H54 (cell line): ENCODE measurements at places on chromosomes 13 and 19.

- DNase-seq, result no peak
Observed at GRCh38 chr13:59601993-59602392, 561.7 kb downstream of the DIAPH3 start.

- DNase-seq, result no peak
Observed at GRCh38 chr13:87671753-87672605, 808 bp downstream of the SLITRK5 start.

- DNase-seq, result no peak
Observed at GRCh38 chr19:13640611-13641010, 123.7 kb upstream of the MRI1 start.

DNA sequence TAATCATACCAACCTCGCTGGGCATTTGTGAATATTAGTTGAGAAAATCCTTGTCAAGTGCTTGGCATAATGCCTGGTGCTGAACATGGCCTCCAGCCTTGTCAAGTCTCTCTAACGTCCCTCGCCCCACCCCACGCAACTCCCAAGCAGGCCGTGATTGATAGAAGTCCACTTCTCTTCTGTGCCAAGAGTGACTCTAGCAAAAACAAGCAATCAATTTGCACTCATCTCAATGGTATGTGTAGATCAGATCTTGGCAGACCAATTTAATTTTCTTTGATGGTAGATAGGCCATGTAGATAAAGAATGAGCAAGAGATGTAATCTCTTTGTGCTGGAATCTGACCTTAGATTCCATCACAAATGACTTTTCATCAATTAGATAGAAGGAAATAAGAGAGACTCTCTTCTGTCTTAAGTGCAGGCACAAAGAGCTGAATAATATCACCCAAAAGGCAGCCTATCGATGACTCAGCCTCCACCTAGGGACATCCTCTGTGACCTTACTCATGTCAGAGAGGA is 31.0 kb upstream of the KATNAL1 start:
- DNase-seq, result no peak

GRCh38 chr13:34064456-34065205 is 246.7 kb downstream of the RFC3 start:
- DNase-seq, result no peak

GRCh38 chr19:291561-292280 is 518 bp upstream of the PLPP2 start:
- DNase-seq, result no peak

- peak; percentile 51 for DNase-seq
Observed at GRCh38 chr19:48424694-48425219, 21.0 kb upstream of the GRWD1 start.

GRCh38 chr13:19888799-19889198 is 25.4 kb upstream of the ZMYM5 start:
- no peak for DNase-seq

DNA sequence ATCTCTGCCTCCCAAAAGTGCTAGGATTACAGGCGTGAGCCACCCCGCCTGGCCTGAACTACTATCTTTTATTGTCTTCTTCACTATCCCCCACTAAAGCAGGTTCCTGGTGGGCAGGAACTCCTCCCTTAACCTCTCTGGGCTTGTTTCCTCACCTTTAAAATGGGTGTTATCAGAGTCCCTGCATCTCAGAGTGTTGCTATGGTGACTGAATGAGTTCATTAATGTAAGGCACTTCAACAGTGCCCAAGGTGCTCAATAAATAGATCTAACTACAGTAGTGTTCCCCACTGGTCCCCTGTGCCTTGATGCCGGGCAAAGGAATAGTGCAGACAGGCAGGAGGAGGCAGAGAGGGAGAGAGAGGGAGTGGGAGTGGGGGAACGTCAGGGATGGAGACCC is 20.5 kb downstream of the CCDC97 start:
- DNase-seq, result no peak

GRCh38 chr19:28009696-28010095 is 1203.3 kb downstream of the UQCRFS1 start:
- no peak for DNase-seq

- DNase-seq, result no peak
Observed at GRCh38 chr13:50594276-50595051, 249.0 kb downstream of the DLEU7 start.

DNA sequence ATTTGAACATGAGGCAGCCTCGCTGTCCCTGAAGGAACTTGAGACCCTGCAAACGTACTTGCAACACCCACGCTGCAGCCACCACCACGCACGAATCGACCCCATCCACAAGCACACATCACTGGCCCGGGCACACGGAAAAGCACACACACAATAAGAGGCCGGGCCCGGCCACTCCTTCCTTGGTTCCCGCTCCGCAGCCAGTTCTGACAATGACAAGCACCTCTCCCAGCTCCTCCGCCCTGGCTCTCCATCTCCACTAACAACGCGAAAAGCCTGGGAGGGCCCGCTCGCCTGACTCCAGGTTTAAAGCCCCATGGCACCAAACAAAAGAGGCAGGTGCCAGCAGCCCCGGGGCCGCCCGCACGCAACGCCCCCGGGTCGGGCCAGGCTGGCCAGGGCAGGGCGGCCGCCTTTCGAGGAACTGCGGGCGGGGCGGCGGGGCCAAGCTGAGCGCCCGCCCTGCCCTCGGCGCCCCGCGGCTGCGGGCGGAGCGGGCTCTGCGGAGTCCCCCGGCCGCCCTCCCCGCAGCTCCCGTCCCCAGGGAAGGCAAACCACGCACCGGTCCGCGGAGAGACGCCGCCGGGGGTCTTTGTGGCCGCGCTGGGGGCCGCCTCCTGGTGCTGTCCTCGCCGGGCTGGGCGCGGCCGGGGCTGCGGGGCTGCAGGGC is 495 bp downstream of the DCLK1 start:
- DNase-seq, result no peak

DNA sequence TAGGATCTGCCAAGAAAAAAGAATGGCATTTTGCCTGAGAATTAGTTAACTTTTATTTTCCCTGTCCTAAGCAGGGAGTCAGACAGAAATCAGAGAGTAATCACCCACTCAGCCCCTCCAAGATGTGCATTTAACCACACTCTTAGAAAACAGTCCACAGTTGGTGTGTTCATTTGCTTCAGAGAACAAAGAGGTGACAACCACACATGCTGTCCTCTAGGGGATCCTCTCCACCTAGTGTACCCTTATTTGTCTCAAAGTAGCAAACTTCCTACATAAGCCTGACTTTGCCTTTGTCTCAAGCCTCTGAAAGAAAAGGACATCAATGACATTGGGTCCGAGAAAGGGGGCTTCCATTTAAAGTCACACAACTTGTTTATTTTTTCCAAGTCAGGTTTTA is 107.0 kb upstream of the RFC3 start:
- DNase-seq, result no peak

DNA sequence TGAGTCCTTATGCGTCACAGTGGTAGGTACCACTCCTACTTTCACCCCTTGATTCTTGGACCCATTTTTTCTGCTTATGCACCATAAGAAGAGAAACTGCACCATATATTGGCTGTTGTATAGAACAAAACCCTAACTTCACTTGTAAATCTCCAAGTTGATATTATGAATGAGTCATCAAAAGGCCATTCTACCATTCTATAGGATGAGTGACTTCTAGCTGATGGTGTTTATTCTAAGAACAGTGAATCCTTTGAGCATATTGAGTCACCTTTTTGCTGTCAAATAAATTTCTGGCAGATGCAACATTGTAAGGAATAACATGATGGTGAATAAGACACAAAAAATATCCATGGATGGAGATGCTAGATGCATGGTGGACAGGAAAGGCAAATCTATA is 57.7 kb downstream of the POLR1D start:
- DNase-seq, result no peak

DNA sequence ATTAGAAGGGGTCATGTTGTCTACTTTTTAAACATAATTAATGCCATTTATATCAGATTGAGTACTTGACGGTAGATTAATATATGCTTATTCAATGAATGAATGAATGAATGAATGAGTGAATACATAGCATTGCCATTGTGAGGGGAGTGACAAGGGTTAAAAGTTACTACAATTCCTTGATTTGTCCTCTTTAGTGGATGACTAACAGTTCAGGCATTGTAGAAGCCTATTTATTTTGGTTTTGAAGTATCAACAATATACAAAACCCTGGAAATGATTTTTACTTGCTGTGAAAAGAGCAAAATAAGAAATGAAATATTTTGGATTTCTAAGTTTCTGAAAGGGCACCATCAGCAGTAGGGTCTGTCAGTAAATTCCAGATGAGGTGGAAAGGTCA is 122.7 kb downstream of the CYSLTR2 start:
- DNase-seq, result no peak

- DNase-seq, result no peak
Observed at GRCh38 chr19:2782329-2782935, 641 bp downstream of the SGTA start.

- DNase-seq, result no peak
Observed at GRCh38 chr13:109586509-109587346, 199.7 kb downstream of the IRS2 start.

DNA sequence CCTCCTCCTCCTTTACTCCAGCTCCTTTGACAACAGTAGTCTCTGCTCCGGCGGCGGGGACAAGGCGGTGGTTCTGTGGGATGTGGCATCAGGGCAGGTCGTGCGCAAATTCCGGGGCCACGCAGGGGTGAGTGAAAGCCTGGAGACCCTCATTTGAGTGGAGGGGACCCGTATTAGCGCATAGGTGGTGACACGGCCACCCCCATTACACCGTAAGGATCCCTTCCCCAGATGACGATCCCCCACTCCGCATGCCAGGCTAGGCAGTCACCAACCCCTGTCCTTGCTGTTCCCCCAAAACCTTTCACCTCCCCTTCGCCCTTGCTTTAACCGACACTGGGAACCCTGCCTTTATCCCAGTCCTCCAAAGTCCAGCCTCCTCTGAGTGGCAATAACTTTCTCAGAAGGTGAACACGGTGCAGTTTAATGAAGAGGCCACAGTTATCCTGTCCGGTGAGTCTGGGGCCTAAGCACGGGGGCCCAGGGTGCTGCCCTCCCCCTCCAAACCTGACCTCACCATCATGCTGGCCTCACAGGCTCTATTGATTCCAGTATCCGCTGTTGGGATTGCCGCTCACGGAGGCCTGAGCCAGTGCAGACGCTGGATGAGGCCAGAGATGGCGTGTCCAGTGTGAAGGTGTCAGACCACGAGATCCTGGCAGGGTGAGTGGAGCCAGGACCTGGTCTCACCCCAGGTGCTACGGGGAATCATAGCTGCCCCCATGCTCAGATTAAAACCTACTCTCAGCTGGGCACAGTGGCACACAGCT is 3.7 kb downstream of the WDR83 start:
- no peak for DNase-seq

DNA sequence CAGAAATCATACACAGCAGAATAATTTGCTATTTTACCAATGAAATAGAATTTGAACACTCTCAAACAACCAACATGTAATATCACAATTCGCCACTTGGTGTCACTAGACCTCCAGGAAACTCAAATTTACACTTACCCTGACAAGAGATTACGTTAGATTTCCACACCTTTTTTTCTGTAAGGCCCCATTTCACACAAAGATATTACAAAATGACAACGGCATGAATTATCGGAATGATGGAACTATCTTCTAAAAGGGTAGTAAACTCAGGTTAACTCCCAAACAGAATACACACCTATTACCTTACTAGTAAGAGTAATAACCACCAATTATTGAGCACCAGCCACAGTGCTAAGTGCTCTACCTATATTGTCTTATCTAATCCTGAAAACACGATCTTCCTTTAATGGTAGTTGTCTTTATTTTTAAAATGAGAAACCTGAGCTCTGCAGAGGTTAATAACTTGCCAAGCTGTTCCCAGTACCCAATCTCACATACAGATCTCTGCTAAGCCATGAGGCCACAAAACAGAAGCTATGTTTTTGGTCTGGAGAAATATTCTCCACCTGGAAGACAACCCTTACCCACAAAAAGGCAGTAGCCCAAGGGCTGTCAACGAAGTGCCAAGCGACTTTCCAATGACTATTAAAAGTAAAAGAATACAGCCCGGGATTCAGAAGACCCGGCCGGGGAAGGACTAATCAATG is 152.4 kb downstream of the DCLK1 start:
- DNase-seq, result no peak

- no peak for DNase-seq
Observed at GRCh38 chr19:19711306-19711933, 21.5 kb downstream of the ZNF14 start.

DNA sequence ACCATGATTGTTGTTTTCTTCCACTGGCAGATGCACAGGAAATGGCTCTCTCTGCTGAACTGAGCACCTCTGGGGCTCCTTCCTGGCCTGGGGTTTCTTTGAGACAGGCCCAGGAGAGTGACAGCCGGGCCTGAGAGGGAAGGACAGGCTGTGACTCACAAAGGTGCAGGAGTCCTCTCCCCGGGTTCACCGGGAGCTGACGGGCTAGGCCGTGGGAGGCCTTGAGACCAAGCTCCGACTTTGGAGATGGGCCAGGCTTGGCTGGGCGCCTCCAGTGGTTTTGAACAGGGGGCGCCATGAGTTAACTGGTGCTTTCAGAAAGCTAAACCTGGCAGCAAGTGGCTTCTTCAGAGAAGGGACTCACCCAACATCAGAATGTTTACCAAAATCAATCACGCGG is 143.4 kb downstream of the URI1 start:
- no peak for DNase-seq

GRCh38 chr13:35518337-35518946 is 42.0 kb upstream of the MAB21L1 start:
- DNase-seq, result no peak

DNA sequence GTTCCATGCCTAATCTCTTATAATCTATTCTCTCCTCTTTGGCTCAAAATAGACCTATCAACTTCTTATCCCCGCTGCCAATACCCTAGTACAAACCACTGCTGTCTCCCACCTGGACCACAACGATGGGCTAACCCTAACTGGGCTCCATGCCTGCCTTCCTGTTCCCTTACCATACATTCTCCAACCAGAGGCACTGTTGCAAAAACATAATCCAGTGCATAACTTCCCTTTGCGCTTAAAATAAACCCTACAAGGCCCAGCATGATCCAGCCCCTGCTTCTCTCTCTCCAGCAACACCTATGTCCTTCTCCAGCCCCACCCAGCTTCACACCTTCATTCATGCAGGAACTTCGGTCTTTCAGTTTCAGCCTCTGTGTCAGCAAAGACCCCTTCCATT is 27.4 kb upstream of the CEBPA start:
- DNase-seq, result no peak

DNA sequence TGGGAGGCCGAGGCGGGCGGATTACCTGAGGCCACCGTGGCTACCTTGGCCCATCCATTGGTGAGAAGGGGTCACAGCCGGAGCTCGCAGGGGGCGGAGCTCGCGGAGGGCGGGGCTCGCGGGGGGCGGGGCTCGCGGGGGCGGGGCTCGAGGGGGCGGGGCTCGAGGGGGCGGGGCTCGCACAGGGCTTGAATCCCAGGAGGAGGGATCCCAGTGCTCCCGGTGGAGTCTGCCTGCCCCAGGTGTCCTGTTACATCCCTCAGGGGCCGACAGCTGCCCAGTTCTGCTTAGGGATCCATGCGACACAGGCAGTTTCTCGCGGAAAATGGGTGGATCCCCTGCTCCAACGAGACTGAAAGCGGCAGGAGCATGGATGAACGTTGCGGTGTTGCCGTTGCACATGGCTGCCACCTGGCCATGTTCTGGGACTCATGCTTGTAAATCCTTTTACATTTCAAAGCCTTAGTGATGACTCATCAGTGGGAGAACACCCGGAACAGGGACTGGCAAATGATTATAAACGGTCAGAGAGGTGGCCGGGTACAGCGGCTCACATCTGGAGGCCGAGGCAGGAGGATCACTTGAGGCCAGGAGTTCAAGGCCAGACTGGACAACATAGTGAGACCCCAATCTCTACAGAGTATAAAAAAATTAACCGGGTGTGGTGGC is 25.1 kb downstream of the TMPRSS9 start:
- DNase-seq, result peak; percentile 98
